ENCODE measurements at places on chromosomes 6 and 20.

GRCh38 chr6:104558746-104559145, 301.0 kb downstream of the HACE1 start:
- no peak for DNase-seq

DNA sequence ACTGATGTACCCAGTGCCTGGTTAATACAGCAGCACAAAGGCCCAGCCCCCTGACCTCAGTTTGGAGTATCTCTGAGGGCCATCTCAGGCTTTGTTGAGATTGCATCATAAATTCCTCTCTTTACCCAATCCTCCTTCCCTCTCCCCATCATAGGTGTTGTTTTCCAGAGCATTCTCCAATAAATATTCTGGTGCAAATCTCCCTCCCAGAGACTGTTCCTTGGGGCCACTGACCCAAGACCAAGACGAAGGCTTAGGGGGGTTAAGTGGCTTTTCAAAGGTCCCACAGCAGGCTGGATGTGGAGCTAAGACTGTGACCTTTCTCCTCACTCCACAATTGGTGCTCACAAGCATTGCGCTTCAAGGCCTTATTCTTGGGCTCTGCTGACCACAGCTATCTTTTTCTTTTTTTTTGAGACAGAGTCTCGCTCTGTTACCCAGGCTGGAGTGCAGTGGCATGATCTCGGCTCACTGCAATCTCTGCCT, 72.4 kb upstream of the ZMYND8 start:
- DNase-seq: no peak

DNA sequence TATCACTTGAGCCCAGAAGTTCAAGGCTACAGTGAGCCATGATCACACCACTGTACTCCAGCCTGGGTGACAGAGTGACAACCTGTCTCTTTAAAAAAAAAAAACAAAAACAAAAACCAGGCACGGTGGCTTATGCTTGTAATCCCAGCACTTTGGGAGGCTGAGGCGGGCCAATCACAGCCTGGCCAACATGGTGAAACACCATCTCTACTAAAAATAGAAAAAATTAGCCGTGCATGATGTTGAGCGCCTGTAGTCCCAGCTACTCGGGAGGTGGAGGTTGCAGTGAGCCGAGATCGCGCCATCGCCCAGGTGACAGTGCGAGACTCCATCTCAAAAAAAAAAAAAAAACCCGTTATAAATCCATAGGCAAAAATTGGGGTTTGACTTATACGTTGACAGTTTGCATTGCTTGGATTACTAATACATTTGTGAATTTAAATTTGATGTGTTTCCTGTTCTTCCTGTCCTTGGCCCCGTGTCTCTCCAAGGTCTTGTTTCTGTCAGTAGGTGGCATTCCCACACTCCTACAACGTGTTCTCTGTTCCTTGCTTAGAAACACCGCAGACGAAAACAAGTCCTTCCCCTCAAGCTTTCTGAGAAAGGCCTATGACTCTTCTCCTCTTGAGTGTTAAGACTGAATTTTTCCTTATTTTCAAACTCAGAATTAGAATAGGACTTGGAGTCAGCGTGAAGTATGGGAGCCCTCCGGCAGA, 147.0 kb downstream of the DTNBP1 start:
- no peak for DNase-seq

DNA sequence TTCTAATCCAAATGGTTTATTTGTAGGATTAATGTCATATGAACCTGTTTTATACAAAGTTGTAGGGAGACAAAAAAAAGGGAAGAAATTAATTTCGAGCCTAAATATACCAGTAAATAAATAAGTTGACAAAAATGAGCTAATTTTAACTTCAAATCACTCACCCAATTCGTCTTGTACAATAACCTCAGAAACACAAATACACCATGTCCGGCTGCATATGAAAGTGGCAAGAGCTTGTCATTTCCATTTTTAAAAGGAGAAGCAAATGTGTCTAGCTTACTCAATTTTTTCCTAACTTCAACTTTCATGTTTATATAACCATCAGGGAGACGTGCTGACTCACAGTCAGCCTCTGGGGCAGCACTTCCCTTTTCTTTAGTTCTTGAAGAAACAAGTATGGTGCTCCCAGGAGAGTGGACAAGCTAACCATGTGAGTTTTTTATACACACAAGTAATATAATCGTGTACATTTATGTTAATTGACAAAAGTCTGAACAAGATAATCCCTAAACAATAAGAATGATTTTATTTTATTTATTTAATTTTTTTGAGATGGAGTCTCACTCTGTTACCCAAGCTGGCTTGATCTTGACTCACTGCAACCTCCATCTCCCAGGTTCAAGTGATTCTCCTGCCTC, 55.5 kb upstream of the SGK1 start:
- DNase-seq: peak; percentile 29

- peak; percentile 87 for DNase-seq
These were observed 107.8 kb downstream of the ZFP64 start for GRCh38 chr20:52083627-52084232.

DNA sequence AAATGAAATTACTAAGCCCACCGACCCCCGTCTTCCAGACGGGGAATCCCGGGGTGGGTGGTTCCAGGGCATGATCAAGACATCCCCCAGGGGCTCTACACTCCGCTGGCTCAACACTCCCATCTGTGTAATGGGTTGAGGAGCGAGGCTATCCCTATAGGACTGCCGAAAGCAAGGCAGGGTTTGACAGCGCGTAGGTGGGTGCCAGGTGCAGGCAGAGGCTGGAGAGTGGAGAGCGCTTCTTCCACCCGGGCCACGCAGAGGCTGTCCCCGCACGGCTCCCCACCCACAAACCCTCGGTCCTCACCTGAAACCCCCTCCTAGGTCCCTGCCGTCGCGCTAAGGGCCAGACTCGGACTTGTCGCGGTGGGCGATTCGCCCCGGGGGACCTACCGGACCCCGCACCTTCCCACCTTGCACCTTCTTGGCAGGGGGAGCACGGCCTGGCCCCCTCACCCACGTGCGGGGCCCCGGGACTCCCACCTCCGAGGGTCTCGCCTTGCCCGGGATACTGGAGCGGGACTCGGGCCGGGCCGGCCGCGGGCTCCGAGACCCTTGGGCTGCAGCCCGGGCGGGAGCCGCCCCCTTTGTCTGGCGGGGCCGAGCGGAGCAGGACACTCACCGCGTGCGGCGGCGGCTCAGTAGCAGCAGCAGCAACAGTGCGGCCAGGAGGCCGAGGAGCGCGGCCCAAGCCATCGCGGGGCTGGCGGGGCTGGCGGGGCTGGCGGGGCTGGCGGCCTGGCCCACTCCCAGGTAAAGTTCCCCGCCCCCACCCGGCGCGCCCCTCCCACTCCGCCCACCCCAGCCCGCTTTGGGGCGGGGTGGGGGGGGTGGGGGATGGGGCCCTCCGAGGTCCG, at the start of gene PTGIS:
TSS of gene PTGIS (minus strand) at position 717 of the 857 bp plus-strand sequence. CDS start at position 696, 21 bp downstream.
- DNase-seq: peak; percentile 72

DNA sequence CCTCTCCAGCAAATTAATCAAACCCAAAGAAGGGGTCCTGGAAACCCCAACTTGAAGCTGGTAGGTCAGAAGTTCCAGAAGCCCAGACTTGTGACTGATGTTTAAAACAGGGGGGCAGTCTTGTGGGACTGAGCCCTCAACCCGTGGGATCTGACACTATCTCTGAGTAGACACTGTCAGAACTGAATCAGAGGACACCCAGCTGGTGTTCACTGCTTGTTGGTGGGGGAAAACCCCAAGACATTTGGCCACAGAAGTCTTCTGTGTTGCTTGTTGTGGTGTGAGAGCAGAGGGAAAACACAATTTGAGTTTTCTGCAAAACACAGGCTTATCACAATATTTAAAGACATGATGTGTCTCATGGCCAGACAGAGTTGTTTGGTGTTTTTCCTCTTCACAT, 29.9 kb downstream of the KIF13A start:
- no peak for DNase-seq
